ENCODE measurements at places on chromosomes 6 and 20.

DNA sequence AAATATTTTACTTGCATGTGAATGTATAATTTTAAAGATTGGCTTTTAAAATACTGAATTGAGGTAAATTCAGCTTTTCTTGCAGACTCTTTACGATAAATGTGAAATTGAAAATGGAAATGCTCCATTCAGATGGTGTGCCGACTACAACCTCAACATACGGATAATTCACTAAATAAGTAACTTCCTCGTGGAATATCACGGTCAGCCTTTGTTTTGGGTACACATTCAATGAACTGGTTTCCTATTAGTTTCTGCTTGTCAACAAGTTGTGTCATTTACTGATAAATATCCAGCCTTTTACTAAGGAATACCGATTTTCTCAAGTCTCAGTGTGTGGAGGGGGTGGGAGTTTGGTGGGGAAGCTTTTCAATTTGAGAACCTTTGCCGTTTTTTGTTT, 2.4 kb upstream of the IRF4 start:
- DNase-seq = no peak

DNA sequence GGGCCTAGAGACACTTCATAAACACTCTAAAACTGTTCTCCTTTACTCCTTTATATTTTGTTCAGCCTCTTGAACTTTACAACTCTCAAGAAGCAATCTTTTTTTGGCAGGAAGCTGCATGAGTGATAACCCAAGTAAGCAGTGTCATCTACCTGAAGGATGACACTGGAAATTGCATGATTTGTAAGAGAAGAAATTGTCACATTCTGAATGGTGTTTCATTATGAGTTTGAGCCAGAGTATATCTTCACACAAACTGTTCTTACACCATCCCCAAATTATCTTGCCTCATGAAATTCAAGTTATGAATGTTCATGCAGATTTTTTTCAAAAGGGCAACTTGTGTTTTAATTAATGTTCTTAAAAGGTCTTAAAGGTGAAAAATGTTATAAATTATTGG, 799.3 kb downstream of the TBC1D32 start:
- DNase-seq = no peak

GRCh38 chr6:43228951-43229802, at the start of gene DNPH1:
Gene DNPH1, minus strand, starts transcription at chr6:43229481. Its CDS starts 25 bp downstream, at chr6:43229456.
- peak; percentile 71 for DNase-seq

GRCh38 chr6:92259171-92259570, 1160.2 kb downstream of the EPHA7 start:
- no peak for DNase-seq

DNA sequence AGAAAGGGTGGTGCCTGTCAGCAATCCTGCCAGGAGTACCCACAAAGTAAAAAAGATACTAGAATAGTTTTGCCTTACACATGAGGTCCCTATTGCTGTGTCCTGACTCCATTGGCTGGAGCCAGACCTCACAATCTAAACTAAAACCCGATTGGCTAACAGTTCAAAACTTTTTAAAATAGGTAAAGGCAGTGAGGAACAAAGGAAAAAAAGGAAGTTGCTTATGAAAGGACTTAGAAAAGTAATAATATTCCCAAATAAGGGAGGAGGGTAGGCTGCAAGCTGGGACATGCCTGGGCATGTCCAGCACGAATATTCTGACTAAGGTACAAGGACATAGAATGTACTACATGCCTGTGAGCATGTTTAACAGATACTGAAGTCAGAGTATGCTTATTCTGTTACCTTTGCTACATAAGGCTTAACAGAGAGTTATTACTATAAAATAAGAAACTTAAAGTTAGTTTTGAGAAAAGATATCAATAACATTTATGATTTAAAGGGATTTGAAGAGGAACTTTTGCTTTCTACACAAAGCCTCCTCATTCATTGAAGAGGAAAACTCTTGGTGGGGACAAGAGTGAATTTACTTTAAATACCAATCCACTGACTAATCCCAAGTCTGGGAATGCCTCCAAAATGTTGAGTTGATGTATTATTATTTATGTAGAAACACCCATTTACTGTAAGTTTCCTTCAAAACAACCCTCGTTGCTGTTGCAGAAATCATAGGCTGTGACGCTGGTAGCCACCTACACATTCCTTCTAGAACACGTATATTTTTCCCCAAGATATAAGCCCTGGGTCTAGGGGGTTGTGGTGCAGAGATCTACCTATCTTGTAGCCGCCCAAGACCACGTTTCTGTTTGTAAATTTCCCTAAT, 8.2 kb upstream of the MTHFD1L start:
- no peak for DNase-seq

- no peak for DNase-seq
Observed at GRCh38 chr6:158785036-158785435, 34.1 kb downstream of the EZR start.

- no peak for DNase-seq
Observed at GRCh38 chr20:49579874-49580812, 12.2 kb upstream of the PTGIS start.

DNA sequence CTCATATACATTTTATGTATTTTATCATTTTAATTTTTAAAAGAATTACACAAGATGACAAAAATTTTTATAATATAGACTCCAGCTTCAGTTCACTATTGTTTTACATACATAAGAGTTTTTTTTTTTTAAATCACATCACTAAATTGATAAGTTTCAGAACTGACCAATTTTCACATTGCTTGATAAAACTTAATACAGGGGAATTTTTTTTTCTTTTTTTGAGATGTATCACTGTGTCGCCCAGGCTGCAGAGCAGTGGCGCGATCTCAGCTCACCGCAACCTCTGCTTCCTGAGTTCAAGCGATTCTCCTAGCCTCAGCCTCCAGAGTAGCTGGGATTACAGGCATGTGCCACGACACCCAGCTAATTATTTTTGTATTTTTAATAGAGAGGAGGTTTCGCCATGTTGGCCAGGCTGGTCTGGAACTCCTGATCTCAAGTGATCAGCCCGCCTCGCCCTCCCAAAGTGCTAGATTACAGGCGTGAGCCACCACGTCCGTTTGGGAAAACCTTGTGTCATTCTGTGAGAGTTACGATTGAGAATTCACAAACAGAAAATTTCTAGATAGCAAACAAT, 36.6 kb upstream of the BTN3A2 start:
- DNase-seq = no peak

GRCh38 chr6:98590997-98591396, 243.4 kb upstream of the POU3F2 start:
- no peak for DNase-seq

GRCh38 chr6:56933650-56934049, 21.3 kb upstream of the BEND6 start:
- DNase-seq = no peak

DNA sequence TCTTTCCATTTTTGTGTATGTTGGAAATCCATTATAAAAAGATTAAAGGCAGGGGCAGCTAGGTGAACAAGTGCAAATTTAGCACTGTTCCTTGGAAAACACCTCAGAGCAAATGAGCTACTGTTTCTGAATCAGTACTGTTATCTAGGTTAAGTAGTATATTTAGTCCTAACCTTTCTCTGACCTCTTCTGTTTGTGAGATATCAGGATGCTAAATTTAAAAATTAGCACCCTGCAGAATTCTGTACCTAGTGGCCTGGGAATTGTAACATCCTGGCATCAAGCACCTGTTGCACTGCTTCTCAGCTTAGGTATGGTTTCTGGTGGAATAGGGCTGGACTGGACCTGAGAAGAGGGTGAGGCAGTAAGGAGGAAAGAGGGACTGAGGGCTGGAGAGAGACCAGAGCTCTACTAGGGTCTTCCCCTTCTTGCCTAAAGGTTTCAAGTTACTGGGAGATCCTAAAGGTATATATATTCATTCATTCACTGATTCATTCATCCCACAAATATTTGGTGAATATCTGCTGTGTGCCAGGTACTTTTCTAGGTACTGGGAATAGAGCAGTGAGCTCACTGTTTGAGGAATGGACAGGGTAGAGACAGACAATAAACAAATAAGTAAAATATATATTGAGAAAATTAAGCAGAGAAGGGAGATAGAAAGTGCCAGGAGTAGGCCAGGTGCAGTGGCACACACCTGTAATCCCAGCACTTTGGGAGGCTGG, 5.2 kb downstream of the ZNF76 start:
- DNase-seq = no peak

DNA sequence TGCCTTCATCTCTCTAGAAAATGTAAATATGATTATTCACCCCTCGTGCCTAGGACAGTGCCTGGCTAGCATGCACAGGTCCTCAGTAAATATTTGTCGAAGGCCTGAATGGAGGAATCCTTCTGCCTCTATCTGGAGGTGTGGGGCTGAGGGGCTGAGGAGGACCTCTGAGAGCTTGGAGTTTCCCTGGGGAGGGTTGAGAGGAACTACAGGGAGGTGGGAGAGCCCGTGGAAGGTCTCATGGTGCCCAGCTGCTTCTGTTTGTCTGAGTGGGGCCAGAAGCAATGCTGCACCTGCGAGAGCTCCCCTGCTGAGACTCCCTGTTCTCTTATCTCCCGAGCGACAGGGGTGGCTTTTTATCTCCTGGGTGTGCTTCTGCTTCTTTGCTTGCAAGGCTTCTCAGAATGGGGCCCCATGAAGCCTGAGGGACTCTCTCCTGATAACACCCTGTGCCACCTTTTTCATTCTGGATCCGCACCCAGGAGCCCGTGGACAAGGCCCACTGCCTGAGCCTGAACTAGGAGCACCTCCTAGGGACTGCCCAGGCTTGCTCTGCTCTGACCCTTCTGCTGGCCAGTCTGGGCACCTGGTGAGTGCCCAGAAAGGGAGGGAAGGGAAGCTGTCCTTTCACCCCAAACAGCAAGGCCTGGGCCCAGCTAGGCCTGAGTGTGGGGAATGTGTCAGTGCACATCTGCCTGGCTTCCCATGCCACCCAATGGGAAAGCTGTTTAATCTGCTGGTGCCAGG, 2.4 kb downstream of the SLC29A1 start:
- DNase-seq = no peak

- no peak for DNase-seq
Observed at GRCh38 chr6:43715056-43715788, 27.6 kb upstream of the MRPS18A start.

DNA sequence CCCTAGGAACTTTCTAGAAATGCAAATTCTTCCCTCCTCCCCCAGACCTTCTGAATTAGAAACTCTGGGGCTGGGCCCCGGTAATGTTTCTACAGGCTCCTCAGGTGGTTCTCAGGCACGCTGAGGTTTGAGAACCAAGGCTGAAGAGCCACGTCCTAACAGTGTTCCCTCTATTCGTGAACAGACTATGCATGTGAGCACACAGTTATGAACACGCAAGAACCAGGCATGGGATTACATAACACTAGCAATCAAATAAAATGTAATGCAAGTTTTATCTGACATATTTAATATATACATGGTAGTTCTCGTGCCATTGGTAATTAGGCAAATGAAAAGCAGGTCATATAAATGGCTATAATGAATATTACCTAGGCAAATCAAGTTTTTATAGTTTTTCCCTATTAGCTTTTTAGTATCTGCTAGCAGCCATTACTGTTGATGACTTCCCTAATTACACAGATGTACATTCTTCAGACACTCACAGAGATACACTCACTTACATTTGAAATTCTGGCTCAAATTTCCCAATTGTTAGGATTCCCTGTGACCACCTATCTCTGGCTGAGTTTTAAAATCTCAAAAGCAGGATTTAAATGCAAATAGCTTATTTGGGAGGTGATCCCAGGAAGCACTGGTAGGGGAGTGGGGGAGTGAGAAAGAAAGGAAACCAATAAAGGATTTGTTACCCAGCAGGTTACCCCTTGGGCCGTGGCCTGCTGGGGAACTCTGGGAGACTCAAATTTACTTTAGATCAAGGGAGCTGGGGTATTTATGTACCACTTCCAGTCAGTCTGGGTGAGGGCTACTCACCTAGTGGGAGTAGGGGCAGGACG, 104.1 kb downstream of the TCP11 start:
- DNase-seq = no peak

GRCh38 chr6:153070756-153071155, 60.3 kb downstream of the RGS17 start:
- no peak for DNase-seq

DNA sequence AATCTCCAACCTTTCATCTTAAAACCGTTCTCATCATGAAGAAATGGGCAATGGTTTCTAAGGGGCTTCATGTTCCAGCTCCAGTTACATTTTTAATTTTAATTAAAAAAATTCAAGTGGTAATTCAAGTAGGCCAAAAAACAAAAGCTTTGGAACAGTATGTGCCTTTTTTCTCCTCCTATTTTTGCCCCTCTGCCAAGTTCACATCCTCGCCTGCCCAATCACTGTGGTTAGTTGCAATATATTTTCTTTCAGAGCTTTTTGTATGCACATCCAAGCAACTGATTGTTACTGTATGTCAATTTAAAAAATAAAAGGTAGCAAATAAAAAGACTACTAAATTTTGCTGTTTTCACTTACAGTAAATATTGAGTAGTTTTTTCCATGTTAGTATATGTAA, 99.8 kb upstream of the B3GAT2 start:
- no peak for DNase-seq

GRCh38 chr6:3196770-3197169, 30.7 kb downstream of the TUBB2B start:
- no peak for DNase-seq

DNA sequence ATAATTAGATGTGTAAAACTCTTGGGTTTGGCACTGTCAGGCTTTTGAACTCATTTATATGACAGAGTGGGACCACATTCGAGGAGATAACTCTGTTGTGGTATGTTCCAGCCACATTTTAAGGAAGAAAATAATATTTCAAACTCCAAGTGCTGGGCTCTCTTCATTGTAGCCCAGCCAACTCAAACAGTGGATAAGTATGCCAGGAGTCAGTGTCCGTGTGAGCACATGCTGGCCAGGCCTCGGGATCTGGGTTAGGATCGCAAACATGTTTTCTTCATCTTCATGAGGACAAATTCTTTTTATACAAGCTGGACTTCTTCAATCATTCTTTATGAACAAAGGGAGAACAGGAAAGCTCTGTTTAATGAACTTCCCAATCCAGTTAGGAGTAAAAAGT, 497.5 kb downstream of the MAFB start:
- DNase-seq = no peak

DNA sequence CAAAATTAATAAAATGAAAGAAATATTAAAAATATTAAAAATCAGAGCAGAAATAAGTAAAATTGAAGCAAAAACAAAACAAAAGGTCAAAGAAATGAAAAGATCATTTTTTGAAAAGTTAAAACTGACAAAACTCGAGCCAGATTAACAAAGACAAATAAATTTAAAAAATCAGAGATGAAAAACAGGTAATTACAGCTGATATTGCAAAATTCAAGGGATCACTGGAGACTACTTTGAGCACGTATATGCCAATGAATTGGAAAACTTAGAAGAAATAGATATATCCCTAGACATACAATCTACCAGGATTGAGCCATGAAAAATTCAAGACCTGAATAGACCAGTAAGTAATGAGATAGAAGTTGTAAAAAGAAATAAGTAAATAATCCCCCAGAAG, 446.2 kb upstream of the EYS start:
- DNase-seq = no peak

- no peak for DNase-seq
Observed at GRCh38 chr6:45300736-45301135, 27.4 kb upstream of the RUNX2 start.
